Metanephros (tissue), 2 donors: ENCODE measurements at places on chromosomes 5 and 9. TPM values are rescaled to one million over a fixed set of nuclear protein-coding genes. Genes with fewer than 3 reads are reported as not detected.

The TMEFF1 gene
- 9.9 TPM for total RNA-seq

The GAS1 gene
- total RNA-seq, result 86.9 TPM

The UCK1 gene
- total RNA-seq, result 26.9 TPM

The SHISAL2B gene
- total RNA-seq, result not detected

The RANBP17 gene
- total RNA-seq, result 29.2 TPM

The C9orf40 gene
- total RNA-seq, result 5.7 TPM

The FAXDC2 gene
- total RNA-seq, result 32.7 TPM

The SLC4A9 gene
- 21.8 TPM for total RNA-seq

The CATSPER3 gene
- 0.58 TPM for total RNA-seq

The PROB1 gene
- 11.2 TPM for total RNA-seq

The GRIA1 gene
- 1.8 TPM for total RNA-seq

The LCN12 gene
- total RNA-seq, result 10.2 TPM

The OTP gene
- total RNA-seq, result not detected

The PELO gene
- total RNA-seq, result 62.5 TPM

The NEUROG1 gene
- not detected for total RNA-seq

The CARTPT gene
- 0.23 TPM for total RNA-seq

The ADAMTSL1 gene
- 65.9 TPM for total RNA-seq

The PLGRKT gene
- 28.9 TPM for total RNA-seq

The TPM2 gene
- total RNA-seq, result 665 TPM

The CTXN3 gene
- 0.47 TPM for total RNA-seq

The SHC3 gene
- total RNA-seq, result 5.8 TPM

The PCDHGA1 gene
- total RNA-seq, result 1.1 TPM

The TPD52L3 gene
- total RNA-seq, result not detected

The HTR1A gene
- 0.23 TPM for total RNA-seq

The C5orf58 gene
- not detected for total RNA-seq

The PCSK1 gene
- total RNA-seq, result 0.18 TPM

The KIAA0825 gene
- 12.3 TPM for total RNA-seq

The PAPPA gene
- total RNA-seq, result 6.8 TPM

The PAM gene
- 160 TPM for total RNA-seq

The SIT1 gene
- total RNA-seq, result 0.41 TPM

The PCDHB10 gene
- 6.2 TPM for total RNA-seq

The AIF1L gene
- 214 TPM for total RNA-seq

The PDLIM4 gene
- total RNA-seq, result 25.9 TPM
